Tongue (tissue), 3 donors: ENCODE measurements at places on chromosomes 12 and 14.

DNA sequence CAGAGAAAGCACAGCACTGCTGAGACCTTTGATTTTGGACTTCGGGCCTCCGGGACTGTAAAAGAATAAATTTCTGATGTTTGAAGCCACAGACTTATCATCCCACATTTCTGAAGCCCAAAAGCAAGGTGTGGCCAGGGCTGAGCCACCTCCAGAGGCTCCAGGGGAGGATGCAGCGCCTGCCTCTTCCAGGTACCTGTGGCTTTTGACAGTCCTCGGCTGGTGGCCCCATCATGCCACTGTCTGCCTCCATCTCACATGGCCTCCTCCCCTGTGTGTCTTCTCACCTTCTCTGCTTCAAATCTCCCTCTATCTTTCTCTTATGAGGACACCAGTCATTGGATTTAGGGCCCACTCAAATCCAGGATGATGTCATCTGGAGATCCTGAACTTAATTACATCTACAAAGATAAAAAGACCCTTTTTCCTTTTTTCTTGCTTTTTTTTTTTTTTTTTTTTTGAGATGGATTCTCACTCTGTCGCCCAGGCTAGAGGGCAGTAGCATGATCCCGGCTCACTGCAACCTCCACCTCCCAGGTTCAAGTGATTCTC, 15.4 kb downstream of the GSC start:
- no peak for DNase-seq

DNA sequence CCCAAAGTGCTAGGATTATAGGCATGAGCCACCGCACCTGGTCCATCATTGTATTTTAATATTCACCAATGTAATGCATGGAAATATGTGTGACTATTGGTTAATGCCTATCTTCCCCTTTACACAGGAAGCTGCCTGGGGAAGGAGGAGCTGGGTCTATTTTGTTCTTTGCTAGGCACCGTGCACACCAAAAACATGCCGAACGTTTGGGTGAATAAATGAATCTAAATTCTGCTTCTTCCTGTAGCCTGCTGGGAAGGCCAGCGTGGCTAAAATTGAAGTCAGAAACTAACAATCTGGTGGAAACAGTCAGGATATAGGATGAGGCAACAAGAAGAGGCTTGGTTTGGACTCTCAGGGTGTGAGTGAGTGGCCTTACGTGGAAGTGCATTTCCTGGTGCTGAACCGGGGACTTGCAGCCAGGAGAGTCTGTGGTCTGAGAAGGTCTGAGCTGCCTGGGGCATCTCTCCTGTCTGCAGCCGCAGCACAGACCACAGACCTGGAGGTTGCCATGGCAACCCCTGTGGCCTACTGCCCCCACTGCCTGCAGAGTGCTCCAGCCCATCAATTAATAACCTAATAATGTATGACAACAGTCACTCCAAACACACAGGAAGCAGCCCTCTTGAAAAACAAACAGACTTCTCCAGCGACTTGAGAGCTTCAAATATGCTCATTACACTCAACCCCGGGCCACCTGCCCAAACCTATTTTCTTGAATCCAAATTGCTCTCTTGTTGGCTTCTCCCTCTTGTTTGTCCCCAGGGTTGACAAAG, 5.5 kb upstream of the GPR68 start:
- peak; percentile 30 for DNase-seq

- DNase-seq: no peak
Observed at GRCh38 chr14:43019826-43020225, 1413.2 kb downstream of the LRFN5 start.

DNA sequence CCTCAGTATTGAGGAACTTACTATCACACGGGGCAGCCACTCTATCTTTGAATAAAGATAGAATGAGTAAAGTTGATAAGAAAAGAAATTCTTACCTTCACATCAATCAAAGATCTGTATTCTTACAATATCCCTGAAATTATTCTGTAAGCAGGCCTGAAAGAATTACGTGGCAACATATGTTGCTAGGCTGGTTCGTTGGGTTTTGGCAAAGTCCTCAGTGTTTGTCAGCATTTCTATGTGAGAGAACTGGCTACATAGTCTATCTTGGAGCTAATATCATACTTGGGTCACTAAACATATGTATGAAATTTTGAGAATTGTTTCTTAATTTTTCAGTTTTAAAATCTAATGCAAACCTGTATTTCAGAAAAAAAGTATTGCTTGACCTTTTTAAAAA, 412.2 kb upstream of the GARIN6 start:
- DNase-seq: no peak

GRCh38 chr12:122721057-122721545, 4.5 kb upstream of the HCAR3 start:
- DNase-seq: peak; percentile 28

DNA sequence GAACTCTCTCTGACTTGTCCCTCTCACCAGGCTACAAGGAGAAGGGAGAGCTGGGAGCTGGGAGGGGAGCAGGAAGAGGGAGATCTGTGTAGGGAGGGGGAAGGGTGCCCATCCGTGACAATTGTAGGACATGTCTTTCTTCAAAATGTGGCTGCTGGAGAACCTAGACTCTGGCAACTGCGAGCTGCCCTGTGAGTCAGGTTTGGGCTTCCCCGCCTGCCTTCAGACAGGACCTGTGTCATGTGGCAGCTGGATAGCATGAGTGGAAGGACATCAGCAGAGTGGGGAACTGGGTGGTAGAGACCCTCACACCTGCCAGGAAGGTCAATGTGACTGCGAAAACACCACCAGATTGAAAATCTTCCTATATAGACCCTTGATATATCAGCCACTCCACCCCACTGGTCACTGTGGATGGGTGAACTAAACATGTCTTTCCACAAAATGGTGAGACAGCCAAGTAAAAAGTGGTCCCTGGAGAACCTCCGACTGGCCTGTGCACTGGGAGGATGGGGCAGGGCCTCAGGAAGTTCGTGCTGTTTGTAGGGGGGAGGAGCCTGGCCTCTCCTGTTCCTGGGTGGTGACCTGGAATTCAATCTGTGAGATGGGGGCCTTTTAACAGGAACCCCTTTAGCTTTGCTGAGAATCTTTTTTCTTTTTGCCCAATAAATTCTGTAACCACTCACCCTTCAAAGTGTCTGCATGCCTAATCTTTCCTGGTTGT, 62.2 kb upstream of the CAPRIN2 start:
- DNase-seq: no peak

DNA sequence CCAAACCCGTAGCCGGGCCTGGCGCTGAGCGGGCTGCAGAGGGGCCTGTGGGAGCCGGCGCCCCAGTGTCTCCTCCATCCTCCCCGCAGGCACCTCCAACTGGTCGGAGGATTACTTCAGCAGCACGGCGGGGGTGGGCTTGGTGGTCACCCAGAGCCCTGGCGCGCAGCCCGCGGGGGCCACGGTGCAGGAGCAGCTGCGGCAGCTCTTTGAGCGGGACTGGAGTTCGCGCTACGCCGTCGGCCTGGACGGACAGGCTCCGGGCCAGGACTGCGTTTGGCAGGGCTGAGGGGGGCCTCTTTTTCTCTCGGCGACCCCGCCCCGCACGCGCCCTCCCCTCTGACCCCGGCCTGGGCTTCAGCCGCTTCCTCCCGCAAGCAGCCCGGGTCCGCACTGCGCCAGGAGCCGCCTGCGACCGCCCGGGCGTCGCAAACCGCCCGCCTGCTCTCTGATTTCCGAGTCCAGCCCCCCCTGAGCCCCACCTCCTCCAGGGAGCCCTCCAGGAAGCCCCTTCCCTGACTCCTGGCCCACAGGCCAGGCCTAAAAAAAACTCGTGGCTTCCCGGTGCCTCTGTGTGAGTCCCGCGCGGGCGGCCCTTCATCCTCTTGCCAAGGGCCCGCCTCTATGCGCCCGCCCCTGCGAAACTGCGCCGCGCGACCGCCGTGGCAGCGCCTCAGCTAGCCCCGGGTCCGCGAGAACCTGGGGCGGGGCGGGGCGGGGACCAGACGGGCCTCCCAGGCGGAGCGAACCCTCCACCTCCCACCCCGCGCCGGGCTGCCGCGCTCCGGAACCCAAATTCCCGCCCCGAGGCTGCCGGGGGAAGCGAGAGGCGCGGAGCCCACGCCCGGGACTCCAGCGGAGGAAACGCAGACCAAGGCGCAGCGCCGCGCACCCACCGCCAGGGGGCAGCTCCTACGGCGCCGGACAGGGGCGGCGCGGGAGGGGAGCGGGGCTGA, 8.3 kb downstream of the PLD4 start:
- peak; percentile 91 for DNase-seq

- peak; percentile 100 for DNase-seq
Observed at GRCh38 chr12:133080026-133080367, 726 bp upstream of the ZNF140 start.

- DNase-seq: no peak
Observed at GRCh38 chr12:108629151-108629550, 4.5 kb downstream of the SELPLG start.

GRCh38 chr14:20564501-20564997, 3.7 kb upstream of the RNASE9 start:
- DNase-seq: no peak

GRCh38 chr12:129530984-129531383, 372.8 kb downstream of the TMEM132D start:
- peak; percentile 83 for DNase-seq

GRCh38 chr12:122989874-122990419, 9.5 kb downstream of the ARL6IP4 start:
- no peak for DNase-seq

DNA sequence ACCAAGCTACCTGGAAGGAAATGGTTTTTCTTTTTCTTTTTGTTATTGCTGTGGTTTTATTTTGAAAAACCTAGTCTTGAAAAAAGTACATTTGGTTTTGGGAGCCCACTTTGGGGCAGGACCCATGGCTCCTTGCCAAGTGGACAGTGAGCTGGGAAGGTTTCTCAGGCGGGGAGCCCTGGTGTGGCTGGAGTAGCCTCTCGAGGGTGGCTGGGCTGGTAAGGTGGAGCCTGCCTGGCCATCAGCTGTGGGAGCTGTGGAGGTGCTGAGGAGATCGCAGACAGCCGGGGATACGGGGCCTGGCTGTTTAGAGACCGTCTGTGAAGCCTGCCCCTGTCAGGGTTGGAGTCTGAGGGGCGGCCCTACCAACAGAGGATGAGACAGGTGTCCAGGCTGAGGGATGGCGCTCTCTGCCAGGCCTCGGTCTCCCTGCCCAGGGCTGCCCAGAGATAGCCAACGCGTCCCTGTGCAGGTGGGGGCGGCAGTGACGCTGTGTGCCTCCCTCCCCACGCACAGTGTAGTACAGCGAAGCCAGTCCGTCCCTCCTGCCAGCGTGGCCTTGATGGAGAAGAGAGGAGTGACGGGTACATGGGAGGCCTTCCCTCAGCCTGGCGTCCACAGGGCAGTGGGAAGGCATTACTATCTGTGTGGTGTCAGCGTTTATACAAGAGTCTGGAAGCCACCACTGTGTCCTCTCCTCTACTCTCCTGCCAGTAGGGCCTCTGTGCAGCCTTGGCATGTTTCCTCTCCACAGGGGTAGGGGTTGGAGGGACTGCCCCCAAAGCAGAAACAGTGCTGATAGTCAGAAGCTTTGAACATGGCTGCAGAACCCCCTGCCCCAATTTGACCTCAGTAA, 5.9 kb downstream of the RIN3 start:
- DNase-seq: no peak

DNA sequence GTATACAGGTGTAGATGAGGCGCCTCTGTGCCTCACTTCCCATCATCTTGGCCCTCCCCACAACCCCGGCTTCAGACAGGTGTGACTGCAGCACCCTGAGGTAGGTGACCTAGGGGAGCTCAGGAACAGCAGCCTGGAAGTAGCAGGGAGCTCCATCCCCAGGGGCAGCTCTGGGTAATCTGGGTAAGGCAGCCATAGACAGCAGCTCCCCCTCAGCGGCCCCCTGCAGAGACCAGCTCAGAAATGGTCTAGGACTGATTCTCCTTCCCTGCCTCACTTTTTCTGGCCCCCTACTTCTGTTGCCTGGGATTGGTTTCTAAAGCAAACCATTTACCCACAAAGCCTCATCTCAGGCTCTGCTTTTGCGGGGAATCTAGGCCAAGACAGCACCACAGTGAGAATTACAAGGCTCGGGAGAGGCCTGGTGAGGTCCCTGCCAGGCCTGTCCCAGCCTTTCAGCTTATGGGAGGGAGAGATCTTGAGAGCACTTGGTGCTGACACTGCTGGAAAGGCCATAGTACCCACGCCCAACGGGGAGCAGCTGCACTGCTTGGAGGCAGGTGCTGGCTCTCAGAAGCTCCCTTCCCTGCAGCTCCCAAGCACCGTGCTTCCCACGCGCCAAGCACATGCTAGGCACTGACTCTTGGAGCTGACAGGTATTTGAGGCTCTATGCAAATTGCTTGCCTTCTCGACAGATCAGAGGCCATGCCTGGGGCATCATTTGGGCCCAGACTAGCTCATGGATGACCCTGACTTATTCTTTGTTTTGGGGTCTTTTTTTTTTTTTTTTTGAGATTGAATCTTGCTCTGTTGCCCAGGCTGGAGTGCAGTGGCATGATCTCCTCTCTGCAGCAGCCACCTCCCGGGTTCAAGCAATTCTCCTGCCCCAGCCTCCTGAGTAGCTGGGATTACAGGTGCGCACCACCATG, 45.1 kb upstream of the TRAF3 start:
- peak; percentile 75 for DNase-seq

- DNase-seq: no peak
Observed at GRCh38 chr14:20551606-20552005, 9.2 kb downstream of the RNASE9 start.

- no peak for DNase-seq
Observed at GRCh38 chr14:95601650-95602049, 66.8 kb downstream of the GLRX5 start.

- no peak for DNase-seq
Observed at GRCh38 chr12:105444653-105445102, 114.2 kb downstream of the C12orf75 start.

- DNase-seq: no peak
Observed at GRCh38 chr12:1369938-1370500, 224.4 kb downstream of the FBXL14 start.

- DNase-seq: no peak
Observed at GRCh38 chr14:86510491-86510890, 980.5 kb downstream of the FLRT2 start.

DNA sequence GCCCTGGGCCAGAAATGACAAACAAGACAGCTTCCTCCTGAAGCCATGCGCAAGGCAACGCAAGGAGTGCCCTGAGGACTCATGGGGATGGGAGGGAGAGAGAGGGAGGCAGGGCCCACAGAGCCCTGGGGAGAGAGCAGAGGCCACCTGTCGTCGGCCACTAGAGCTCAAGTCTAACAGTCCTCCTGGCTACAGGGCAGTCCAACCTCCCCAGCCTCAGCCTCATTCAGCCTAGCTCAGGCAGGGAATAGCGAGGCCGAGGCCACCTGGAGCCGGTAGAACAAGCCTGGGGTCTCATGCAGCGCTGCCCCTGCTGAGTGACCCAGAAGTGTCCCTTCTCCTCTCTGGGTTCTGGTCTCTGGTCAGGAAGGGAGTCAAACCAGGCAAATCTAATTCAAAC, 69.5 kb downstream of the BCL11B start:
- no peak for DNase-seq

GRCh38 chr12:26058818-26059217, 66.0 kb downstream of the BHLHE41 start:
- DNase-seq: no peak
